ENCODE measurements at places on chromosomes 1 and 21. TPM values are rescaled to one million over a fixed set of nuclear protein-coding genes. Genes with fewer than 3 reads are reported as not detected.

GRCh38 chr21:15050568-15051377 lies 14.0 kb downstream of the NRIP1 start:
- DNase-seq: no peak

- DNase-seq: peak; percentile 93
Observed at GRCh38 chr1:109816175-109816811, 52.6 kb upstream of the EPS8L3 start.

DNA sequence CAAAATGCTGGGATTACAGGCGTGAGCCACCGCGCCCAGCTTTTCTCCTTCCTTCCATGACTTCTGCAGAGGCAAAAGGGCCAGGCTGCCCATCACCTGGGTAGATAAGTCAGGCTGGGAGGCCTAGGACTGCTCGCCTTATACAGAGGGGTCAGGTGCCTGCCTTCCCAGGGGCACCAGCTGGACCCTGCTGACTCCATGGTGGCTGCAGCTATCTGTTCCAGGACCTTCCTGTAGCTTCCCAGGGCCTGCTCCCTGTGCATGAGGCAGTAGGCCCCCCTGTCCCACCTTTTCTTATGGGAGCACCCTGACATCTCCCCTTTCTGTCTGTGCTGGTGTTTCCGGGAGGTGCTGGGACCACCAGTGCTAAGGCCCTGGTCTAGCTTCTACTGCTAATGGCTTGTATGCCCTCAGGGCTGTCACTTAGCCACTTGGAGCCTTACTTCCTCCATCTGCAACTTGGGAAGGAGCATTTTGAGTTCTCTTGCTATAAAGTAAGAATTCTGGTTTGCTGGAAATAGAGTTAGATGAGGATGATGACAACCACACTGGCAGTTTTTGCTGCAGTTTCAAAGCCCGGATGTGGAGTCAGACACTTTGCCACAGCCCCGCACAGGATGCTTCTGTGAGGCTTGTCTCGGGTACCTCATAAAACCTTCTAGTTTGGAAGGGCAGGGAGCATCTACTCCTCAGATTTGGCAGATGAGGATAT lies 14.4 kb downstream of the SOX13 start:
- no peak for DNase-seq

The KCND3 gene
- total RNA-seq: not detected

- peak; percentile 97 for DNase-seq
Observed at GRCh38 chr1:1059494-1060280, 14.4 kb downstream of the RNF223 start.

GRCh38 chr1:181262069-181262468 lies 173.6 kb downstream of the IER5 start:
- no peak for DNase-seq

DNA sequence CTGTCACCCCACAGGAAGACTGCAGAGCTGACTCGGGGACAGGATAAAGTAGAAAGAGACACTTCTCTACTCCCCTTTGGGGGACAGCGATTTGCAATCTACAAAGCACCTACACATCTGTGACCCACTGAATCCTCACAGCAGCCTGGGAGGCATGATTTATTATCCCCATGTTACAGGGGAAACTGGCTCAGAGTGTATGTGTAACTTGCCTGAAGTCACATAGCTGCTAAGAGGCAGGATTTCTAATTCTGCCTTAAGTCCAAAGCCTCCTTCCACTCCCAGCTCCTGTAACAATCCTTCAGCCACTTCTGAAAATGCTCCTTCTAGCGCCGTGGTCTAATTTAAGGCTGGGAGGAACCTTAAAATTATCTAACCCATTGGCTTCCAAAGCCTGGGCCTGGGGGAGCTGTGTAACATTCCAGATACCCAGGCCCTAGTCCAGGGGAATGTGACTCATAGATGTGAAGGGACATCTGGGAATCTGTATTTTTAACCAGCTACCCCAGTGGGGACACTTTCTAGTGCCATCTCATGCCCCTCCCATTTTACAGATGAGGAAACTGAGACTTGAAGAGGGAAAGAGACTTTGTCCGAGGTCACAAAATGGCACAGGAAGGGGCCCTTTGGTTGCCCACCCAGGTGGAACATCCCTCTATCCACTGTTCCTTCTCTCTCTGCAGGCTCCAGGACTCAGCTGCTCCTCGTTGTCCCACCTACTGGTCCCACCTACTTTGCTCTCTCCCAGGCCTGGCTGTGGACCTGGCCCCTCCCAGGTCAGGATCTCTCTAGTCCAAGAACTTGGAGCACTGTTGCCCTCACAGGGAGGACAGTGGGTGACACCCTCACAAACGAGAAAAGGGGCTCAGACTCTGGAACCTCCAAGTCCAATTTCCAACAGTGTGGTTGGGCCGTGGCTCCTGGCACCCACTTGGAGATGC lies 48.9 kb downstream of the AHDC1 start:
- DNase-seq: no peak

The MLLT11 gene
- total RNA-seq: 5.3 TPM
